WTC11 (cell line): ENCODE measurements at places on chromosomes 13 and 19. TPM values are rescaled to one million over a fixed set of nuclear protein-coding genes. Genes with fewer than 3 reads are reported as not detected.

DNA sequence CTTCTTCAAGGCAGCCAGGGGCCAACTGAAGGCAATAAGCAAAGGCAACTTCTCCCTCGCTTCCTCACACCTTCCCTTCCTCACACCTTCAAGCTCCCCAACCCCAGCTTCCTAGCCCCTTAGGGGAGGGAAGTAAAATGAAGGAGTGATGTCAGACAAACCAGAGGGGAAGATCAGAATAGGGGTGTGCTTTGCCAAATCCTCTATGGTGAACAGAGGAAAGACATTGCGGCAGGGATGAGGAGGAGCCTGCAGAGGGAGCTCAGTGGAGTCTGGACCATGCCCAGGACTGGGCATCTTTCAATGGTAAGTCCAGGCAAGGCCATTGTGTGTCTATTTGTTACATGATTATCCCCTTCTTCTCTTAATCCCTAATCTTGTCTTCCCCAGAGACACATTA lies 164.0 kb downstream of the TSHZ3 start:
- DNase-seq: no peak

DNA sequence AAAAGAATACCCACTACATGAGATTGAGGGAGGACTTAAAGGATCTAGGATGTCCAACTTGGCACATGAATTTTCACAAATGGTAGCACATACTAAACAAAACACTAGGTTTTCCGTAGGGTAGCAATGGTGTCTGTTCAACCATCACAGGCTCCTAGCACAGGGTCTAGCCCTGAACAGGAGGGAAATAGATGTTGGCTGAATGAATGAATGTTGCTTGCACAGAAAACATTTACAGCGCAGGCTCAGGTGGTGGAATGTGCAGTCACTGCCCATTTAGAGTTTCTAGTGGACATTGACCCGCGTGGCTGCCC lies 1.9 kb upstream of the MYCBP2 start:
- DNase-seq: no peak

The DAND5 gene
- total RNA-seq: 0.18 to 0.23 TPM (median 0.22 TPM) in 3 replicates

- DNase-seq: no peak
Observed at GRCh38 chr13:34066344-34066743, 248.4 kb downstream of the RFC3 start.

The IGSF23 gene
- not detected in 3 replicates for total RNA-seq

The SMIM24 gene
- total RNA-seq: 2.8 to 9.9 TPM (median 7.4 TPM) in 3 replicates

The SLC27A1 gene
- 8.6 to 12.1 TPM (median 10.1 TPM) in 3 replicates for total RNA-seq

DNA sequence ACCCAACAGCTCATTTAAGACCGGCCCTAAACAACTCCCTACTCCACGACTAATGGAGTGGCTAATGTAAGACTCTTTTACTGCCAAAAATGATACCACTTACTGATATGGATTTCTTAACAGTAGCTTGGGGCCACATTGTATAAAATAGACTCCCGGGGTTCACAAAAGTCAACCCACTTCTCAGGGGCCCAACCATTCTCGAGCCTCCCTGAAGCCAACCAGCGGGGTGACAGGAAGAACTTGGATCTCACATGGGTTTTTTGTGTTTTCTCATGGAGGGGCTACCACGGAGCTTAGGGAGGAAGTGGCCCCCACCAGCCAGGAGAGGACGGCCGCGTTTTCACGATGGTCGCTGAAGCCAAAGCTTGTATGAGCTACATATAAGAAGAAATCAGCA lies 8.1 kb downstream of the MCF2L start:
- DNase-seq: no peak

DNA sequence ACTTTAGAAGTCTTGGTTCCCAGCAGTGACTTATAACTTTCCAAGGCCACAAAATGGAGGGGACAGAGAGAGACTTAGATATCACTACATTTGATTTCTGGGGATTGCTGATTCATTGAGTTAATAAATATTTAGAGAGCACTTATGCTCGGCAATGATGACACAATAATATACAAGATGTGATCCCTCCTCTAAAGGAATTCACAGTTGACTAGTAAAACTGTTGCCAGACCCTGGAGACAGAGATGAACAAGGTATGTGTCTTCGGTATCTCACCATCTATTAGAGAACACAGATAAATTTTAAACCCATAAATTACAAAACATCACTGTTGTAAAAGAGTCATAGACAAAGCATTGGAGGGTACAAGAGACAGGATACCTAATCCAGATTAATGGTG lies 437.5 kb downstream of the FOXO1 start:
- no peak for DNase-seq

DNA sequence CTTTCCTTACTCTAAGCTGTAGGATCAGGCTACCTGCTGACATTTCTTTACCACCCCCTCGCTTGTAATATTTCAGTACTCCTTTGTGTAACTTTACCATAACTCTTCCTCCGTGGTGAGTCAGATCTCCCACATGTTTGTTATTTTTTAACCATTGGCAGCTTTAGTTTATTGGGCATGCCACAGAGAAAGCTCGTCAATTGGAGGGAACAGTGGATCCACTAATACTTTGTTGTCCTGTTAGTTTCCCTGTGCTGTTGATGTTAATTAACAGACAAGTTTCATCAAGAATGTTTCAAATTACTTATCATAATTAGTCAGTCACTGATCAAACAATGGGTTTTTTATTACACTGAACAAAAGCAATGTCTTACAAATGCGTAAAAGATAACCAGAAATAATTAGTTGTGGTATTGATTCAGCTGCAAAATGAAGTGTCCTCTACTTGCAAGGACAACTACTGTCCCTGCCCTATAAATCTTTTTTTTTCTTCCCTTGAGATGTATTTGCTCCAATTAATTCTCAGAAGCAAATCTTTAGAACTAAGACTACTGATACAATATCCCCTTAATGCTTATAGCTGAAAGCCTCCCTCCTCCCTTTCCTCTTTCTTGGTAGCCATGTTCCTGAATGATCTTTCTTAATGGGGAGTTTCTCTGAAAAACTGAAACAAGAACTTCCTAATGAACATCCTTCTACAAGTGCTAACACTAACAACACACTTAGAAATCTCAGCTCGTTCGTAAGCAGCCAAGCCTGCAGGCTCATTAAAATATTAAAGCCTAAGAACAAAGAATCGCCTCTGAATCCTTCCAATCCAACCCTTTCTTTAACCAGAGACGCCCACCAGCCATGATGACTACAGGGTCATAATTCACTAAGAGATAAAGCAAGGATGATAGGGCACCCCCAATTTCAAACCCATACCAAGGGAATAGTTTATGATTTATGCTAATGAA lies 22.2 kb downstream of the EFNB2 start:
- no peak for DNase-seq

The BICRA gene
- 23.0 to 30.3 TPM (median 26.0 TPM) in 3 replicates for total RNA-seq

DNA sequence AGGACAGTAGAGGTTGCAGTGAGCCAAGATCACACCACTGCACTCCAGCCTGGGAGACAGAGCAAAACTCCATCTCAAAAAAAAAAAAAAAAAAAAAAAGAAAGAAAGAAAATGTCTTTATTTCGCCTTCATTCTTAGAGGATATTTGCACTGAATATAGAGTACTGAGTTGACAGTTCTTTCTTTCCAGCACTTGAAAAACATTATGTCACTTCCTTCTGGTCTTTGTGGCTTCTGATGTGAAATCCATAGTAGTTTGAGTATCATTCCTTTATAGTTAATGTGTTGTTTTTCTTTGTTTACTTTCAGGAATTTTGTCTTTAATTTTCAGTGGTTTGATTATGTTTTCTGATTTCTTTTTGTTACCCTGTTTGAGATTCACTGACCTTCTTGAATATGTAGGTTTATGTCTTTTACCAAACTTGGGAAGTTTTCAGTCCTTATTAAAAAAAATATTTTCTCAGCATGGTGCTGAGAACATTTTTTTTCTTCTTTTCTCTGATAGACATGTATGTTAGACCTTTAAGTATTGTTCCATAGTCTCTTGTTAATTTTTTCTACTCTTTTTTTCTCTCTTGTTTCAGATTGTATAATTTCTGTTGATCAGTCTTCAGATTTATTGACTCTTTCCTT lies 50.1 kb downstream of the PCCA start:
- DNase-seq: no peak

DNA sequence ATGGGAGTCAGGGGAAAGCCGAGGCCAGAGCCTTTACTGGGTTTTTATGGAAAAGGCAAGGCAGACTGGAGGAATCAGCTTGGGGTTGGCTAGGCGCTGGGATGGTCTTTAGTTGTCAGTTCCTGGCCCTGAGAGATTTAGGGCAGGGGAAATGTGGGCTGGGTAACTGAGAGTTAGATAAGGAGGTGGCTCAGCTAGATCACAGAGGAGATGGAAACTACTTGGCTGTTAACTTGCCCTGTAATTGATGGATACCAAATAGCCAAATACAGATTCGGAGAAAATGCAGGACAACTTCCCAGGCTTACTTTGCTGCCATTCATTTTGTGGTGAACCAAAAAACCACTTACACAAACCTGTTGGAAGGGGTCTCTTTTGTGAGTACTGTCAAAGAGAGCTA lies 54.0 kb downstream of the LRCH1 start:
- DNase-seq: no peak

The GEMIN7 gene
- 55.0 to 60.3 TPM (median 55.3 TPM) in 3 replicates for total RNA-seq

The CFAP97D2 gene
- total RNA-seq: not detected in 3 replicates

DNA sequence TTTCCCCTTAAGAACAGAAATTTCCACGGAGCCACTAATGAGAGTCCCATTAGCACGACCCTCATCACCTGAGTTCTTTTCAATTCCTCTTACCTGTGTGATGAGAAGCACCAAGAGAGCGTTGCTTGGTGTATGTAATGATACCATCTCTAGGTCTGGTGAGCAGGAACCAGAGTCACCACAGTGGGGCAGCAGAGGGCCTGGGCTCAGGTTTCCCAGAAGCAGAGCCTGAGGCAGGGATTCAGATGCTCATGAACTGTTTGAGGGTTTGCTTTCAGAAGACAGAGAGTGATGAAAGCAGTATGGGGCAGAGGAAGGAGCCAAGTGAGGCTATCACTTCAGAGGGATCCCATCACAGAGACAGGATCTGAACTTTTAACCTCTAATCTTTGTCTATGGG lies 3.1 kb upstream of the PTPRH start:
- no peak for DNase-seq

- no peak for DNase-seq
Observed at GRCh38 chr19:23222998-23223652, 27.1 kb downstream of the ZNF724 start.

GRCh38 chr13:101730420-101731000 lies 278.0 kb downstream of the ITGBL1 start:
- DNase-seq: no peak

DNA sequence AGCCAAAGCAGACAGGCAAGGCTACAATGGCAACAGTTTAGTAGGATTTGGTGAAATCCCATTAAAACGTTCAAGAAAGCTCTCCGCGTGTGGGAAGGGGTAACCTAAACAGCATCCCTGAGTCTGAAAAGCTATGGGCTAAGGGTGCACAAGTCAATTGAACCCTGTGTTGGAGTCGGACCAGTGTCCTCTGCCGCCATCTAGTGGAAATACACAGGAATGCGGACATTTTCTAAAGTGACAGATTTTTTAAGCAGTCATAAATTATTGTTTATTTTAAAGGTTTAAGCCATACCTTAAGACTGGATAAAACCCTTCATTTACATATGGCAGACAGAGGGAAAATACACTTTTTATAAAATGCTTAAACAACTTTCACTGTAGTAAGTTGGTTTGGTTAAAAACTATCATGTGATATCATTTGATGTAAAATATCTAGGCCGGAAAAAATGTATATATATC lies 26.5 kb upstream of the LSM14A start:
- peak; percentile 49 for DNase-seq

The ZNF285 gene
- 1.6 to 3.9 TPM (median 2.6 TPM) in 3 replicates for total RNA-seq

The CD209 gene
- total RNA-seq: 0.09 to 0.44 TPM in 2 of 3 replicates, not detected in the other

DNA sequence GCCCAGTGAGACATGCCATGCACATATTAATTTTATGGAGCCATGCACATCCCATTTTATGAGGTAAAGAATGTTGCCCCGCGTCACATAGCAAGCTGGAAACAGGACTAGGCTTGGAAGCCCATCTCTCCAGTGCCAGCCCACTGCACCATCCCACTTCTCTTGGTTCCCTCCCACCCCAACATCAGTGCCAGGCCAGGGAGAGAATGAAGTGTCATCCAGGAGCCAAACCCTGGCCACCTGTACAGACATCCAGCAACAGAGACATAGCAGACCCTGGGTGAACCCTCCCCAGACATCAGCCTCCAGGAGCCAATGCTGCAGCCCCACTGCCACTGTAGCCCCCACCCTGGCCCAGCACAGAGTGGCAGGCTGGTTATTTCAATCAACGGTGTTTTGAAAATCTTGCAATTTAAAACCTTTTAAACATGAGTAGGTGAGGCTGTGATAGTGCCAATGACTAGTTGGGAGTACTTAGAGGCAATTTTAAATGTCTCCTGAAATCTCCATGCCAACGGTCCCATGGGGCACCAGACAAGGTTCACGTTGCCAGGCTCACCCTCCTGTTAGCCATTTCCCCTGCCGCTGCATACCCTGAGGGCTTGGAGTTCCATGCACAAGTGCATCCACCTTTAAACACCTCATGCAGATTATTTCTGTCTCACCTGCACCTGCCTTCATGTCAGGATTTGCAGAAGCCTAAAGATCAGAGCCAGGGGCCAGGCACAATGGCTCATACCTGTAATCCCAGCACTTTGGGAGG lies 34.7 kb downstream of the VSTM2B start:
- DNase-seq: no peak

DNA sequence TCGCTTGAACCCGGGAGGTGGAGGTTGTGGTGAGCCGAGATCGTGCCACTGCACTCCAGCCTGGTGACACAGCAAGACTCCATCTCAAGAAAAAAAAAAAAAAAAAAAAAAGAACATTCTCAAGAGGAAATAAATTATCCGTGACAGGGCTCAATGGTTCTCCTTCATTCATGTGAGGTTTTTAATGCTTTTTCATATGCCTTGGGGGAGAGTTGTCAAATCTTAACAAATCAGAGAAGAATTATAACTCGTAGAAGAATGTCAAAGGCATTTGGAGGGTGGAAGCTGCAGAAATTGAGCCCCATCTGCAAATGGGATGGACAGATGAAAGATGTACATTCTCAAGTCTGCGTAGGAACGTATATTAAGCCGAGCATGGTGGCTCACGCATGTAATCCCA lies 34.9 kb upstream of the HOMER3 start:
- no peak for DNase-seq

DNA sequence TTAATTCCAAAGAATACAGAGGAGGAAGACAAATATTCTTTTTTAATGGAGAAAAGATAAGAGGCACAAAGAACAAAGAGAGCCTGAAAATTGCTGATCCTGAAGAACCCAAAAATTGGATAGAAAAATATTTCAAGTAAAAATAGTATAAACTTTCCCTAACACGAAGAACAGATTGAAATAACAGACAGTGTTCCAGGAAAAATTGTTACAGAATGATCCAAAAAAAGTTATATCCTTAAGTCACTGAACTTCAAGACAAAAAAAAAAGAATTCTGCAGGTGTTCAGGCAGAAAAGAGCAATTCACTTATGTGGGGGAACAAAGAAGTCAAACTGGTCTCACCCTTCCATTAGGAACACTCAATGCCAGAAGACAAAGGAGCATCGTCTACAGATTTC lies 160.2 kb downstream of the KLF12 start:
- no peak for DNase-seq

DNA sequence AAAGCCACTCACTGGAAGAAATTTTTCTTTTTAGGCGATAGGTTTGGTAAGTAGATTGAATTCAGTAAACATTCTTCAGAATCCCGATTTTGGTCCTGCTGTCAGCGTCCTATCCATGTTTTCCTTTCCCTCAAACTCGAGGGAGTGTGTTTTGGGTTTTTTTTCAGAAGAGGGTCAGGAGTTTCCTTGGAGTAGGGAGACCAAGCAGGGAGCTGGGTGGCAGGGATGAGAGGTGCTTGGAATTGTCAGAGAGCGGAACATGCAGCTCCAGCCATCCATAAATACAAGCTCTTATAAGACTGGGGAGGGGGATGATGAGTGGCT lies 1.6 kb upstream of the PCDH8 start:
- DNase-seq: no peak

- DNase-seq: no peak
Observed at GRCh38 chr19:39467941-39468340, 12.7 kb upstream of the TIMM50 start.
